ENCODE measurements at places on chromosomes 2 and 18.

GRCh38 chr2:85644909-85645308 lies 23.1 kb downstream of the SFTPB start:
- DNase-seq, result no peak

DNA sequence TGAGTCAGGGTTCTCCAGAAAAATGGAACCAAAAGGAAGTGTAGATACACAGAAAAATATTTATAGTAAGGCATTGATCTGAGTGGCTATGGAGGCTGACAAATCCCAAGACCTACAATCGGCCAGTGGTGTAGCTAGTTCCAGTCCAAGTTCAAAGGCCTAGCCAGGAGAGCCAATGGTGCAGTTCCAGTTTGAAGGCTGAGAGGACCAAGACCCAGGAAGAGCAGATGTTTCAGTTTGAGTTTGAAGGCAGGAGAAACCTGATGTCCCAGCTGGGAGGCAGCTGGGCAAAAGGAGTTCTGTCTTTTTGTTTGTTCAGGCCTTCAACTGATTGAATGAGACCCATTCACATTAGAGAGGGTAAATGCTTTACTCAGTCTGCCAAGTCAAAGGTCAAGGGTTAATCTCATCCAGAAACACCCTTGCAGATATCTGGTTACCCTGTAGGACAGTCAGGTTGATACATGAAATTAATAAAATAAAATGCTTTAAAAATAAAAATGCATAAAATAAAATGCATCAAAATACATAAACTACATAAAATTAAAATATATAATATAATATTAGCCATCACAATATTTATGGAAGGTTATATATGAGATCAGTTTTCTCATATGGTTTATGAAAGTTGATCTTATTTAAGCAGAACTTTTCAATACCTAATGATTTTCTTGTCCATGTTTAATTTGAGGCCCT lies 38.7 kb downstream of the KCNE4 start:
- DNase-seq, result no peak

DNA sequence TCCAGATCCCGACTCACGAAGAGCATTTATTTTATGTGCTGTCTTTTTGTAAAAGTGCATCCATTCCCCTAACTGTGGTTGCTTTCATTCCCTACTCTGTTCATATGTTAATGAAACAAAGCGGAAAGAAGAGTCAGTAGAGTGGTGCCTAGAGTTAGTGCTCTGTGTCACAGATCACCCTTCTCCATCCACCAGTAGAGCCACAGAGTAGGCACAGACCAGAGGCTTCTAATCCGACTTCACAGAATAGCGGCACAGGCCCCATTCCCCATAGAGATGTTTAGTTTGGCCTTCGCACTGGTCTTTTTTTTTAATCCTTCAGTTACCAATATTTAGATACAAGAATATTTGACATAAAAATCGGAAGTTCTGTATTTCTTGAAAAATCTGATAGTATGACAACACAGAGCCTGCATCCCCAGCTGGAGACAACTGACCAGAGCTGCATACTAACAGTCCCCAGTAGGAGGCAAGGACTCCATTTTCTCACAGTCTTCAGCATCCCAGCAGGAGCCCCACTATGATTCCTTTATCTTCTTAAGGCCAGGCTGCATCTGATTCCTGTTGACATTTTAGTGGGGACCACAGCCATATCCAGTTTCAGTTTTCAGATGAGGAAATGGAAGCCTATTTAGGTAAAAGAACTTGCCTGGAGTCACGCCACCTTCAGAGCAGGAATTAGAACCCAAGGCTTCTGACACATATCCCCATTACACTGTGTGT lies 7.0 kb downstream of the G6PC2 start:
- no peak for DNase-seq

DNA sequence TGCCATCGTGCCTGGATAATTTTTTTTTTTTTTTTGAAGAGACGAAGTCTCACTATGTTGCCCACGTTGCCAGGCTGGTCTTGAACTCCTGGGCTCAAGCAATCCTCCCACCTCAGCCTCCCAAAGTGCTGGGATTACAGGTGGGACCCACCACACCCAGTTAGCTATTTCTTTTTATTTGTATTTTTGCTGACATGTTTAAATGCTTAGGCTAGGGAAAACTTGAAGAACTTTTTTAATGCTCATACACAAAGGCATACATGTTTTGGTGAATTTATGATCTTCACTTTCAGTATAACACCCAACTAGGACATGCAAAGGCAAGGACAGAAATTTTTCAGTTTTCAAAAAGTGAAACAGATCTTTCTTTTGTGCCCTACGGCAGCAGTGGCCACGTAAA lies 9.9 kb downstream of the L3MBTL4 start:
- DNase-seq, result no peak

GRCh38 chr2:128305555-128306080 lies 13.1 kb downstream of the HS6ST1 start:
- peak; percentile 99 for DNase-seq

DNA sequence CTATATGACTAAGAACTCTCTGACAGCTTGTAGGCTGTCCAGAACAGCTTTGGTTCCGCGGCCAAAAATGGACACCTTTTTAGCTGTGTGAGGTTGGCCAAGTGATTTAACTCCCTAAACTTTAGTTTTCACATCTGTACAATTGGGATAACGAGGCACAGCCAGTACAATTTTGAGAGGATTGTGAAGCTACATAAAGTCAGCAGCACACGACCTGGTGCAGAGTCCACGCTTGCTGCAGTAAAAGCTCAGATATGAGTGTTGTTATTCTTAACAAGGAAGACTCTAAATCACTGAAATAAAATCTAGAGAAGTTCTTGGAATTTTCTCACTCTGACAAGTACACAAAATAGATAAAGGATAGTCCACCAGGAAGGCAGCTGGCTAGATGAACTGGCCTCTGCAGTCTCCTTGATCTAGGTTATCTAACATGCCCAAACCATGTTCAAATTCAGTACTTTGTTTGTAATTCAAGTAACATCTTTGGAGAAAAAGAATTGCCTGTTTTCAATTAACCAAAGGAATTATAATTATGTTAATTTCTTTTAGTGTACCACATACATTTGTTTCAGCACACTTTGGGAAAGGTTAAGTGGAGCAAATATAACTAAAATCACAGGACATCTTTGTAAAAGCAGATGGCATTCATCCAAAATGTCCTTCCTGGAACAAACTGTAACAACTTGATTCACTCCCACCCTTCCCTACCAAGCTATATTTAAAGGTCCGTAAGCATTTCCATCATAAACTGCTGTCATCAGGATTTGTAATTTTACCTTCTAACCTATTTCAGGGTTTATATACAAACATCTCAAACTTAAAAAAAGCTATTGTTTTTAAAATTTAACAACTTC lies 201.7 kb upstream of the STK17B start:
- no peak for DNase-seq

DNA sequence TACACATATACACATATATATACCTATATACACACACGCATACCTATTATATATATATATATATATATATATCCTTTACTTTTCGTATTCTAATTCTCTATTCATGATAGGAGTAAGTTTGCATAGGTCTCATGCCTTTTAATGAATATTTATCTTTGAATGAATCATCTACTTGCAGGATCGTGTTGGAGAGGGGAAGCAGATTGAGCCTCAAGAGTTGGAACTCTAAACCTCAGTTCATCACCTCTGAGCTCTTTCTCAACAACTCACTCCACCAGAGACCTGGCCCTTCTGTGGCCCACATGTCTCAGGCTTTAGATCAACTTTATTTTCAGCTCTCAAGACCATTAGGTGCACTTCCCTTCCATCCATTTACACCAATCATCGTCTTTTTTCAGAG lies 490.4 kb upstream of the ID2 start:
- DNase-seq, result no peak

DNA sequence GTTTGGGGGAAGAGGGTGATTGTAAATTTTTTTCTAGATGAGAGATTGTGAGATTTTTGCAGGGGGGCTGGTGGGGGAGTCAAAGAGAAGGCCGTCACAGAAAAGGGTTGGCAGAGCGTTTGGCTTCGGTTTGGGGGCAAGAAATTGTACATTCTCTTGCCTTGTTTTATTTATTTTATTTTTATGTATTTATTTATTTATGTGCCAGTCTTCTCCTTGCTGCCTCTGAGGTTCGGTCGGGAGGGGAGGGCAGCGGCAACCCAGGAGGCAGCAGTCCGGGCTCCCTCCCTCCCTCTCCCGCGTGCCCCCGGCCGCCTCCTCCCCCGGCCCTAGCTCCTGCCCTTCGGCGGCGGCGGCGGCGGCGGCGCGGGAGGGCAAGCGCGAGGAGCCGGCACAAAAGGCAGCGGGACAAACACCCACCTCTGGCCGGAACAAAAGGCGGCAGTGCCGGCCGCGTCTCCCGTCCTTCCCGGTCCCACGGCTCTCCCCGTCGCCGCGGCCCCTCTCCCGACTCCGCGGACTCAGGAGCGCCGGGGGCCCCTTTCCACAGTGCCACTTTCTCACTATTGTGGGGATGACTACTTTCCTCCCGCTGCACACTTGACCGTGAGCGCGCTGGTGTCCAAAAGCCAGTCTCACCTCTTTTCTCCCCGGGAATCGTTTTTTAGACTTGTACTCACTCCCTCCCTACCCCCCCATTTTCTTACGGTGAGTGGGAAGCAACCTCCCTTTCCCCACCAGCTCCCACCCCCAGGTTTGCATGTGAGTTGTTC lies 1.2 kb downstream of the BCL11A start:
- DNase-seq, result no peak

- no peak for DNase-seq
Measured at GRCh38 chr2:184004948-184005672, 593.2 kb upstream of the ZNF804A start.

- no peak for DNase-seq
Measured at GRCh38 chr2:234033174-234033573, 17.3 kb upstream of the SPP2 start.

- DNase-seq, result no peak
Measured at GRCh38 chr2:206521612-206522011, 78.3 kb downstream of the ADAM23 start.

- DNase-seq, result no peak
Measured at GRCh38 chr2:150286730-150287362, 200.6 kb downstream of the RND3 start.

GRCh38 chr2:165563468-165564225 lies 94.1 kb downstream of the CSRNP3 start:
- no peak for DNase-seq

GRCh38 chr2:216633616-216634369 lies 573 bp downstream of the IGFBP2 start:
- DNase-seq, result no peak

DNA sequence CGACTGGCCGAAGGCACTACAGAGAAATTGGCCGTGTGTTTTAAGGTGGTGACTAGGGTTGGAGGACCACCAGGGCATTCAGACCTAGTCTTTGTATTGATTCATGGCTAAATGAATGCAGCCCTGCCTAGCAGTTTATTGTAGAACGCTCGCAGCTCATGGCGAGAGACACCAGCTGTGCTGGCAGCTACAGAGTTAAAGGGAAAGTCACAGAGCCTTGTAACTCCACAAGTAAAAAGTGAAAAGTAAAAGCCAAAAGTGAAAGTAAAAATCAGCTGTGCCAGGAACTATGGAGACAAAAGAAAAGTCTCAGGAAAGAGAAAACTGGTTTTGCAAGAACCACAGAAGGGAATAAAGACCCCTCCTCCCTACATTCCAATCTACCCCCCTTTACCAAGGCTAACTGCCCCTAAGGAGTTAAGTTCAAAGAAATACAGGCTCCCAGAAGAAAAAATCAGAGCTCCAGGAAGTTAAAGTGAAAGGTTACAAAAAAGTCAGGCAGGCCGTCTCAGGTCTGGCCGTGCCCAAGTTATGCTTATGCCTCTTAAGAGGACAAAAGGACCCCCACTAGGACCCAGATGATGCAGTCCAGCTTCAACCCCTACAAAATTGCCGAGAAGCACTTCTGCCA lies 46.4 kb upstream of the SELENOI start:
- DNase-seq, result no peak

DNA sequence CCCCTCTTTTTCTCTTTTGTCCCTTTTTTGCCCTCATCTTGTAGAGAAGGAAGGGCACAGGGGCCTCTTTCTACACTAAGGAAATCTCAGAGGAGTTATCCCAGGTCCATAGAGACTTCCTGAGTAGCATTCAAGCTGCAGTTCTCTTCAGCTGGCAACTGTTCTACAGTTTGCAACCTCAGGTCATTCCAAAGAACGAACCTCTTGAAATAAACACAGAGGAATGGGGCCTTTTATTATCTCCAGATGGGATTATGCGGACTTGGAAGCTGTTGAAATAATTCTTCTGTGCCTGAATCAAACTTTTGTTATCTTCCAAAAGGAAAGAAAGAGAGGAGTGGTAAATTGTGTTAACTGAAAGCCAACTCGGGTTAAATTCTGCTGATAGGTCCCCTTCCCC lies 31.0 kb upstream of the NFE2L2 start:
- DNase-seq, result no peak

GRCh38 chr2:42048299-42049220 lies 739 bp downstream of the PKDCC start:
- DNase-seq, result no peak

- DNase-seq, result no peak
Measured at GRCh38 chr18:77078690-77079070, 53.9 kb downstream of the MBP start.

GRCh38 chr18:63511285-63511684 lies 30.9 kb upstream of the SERPINB12 start:
- no peak for DNase-seq

DNA sequence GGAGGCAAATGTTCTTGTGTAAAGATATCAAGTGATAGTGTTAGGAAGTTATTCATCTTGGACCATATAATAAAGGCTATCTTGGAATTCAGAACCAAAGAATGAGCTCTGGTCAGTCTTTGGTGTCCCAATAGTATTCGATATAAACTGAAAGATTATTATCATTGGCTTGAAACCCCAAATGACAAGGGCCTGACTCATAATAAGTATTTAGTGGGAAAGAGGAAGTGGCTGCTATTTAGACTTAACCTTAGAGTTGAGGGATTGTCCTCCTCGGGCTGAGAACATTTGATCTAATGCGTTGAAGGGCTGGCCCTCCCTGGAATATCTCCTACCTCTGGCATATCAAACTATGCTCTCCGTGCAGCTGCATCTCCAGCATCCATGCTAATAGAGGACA lies 67.5 kb downstream of the CDH20 start:
- no peak for DNase-seq

DNA sequence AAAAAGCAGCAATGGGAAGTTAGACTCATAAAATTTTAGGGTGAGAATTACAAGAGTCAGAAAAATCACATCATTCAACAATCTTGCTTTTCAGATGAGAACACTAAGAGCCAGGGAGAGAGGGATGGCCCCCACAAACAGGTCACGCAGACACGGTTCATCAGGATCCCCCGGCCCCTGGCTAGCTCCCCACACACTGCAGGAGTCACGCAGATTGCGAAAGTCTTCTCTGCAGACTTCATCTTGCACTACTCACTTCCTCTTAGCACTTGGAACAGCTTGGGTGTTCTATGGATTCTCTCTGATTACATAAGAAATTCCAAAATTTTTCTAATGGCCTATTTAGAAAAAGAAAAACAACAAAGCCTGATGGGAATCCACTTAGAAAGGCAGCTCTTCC lies 21.6 kb upstream of the SULT1C2 start:
- no peak for DNase-seq

Data from D721Med (cell line).